ENCODE measurements at places on chromosomes 7 and 10. TPM values are rescaled to one million over a fixed set of nuclear protein-coding genes. Genes with fewer than 3 reads are reported as not detected.

Gene NPTX2
- 12.1 TPM for total RNA-seq

- no peak for DNase-seq
These were observed 54.2 kb downstream of the DIP2C start for GRCh38 chr10:635088-635861.

GRCh38 chr7:106864298-106865081, 592 bp upstream of the PIK3CG start:
- peak; percentile 27 for DNase-seq

DNA sequence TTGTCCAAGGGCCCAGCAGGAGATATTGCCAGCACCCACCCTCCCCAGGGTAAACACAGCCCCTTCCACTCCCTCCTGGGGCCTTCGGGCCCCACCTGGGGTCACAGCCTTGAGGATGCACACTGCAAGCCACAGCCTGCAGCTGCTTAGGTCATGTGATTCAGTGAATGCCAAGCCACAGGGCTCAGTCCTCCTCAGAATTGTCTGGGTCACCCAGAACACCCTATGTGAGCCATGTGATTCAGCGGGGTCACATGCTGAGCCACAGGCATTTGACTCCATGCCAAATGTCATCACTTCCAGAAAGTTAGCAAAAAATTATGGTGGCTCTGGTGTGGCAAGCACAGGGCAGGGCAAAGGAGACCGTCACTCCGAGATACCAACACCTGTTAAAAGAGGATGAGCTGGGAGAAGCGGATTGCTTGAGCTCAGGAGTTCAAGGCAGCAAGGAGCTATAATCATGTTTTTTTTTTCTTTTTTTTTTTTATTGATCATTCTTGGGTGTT, 17.2 kb upstream of the PSAP start:
- peak; percentile 65 for DNase-seq

DNA sequence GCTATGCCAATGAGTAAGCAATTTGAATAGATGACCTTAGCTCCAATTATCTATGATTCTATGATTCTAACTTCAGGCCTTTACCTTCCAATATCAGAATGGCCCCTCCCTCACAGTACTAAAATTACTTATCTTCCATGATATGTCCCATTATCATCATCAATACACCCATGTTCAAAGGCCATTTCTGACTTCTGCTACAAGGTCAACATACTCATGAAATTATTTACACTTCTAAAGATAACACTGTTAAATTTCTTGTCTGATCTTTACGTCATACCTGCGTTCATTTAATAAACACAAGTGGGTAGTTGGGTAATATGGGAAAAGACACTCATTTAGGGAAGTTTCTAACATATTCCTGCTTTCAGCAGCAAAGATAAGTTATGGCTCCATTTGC, 21.2 kb downstream of the IMMP2L start:
- DNase-seq, result peak; percentile 17

DNA sequence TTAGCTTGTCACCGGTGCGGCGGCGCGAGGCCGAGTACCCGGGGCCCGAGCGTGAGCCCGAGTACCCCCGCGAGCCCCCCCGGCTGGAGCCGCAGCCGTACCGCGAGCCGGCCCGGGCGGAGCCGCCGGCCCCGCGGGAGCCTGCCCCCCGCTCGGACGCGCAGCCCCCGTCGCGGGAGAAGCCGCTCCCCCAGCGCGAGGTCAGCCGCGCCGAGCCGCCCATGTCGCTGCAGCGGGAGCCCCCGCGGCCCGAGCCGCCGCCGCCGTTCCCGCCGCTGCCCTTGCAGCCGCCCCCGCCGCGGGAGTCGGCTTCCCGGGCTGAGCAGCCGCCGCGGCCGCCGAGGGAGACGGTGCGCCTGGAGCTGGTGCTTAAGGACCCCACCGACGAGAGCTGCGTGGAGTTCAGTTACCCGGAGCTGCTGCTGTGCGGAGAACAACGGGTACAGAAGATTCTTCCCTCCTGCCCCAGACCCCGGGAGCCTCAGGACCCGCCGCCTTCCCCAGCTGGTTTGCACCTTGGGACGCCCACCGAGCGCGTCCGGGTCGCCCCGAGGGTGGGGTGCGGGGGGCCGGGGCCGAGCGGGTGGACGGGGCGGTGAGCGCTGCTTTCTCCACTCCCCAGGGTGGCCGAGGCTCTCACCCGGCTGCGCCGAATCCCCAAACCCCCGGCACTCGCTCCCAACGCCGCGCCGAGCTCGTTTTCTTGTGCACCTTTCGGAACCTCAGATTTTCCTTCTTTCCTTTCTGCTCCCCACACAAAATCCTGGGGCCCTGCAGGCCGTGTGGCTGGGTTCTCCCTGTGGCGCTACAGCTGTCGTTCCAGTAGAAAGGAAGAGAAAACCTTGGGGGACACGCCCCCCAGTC, 708 bp downstream of the UBN2 start:
- DNase-seq, result peak; percentile 27

DNA sequence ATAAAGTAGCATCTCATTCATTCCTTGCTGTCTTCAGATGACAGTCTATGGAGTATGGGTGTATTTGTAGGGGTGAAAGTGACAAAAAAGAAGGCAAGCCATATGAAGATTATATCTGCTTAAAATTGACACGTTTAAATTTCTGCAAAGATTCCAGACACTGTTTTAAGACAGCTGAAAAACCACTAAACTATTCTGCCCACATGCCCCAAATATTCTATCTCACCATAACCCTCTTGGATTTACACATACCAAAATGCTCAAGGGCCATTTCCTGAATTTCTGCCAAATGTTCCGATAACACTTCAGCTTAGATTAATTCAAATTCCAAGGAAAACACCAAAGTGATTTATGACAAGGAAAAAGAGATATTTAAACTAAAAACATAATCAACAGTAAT, 99.9 kb upstream of the IL6 start:
- DNase-seq, result no peak
